Bronchial epithelial cell (primary cell): ENCODE measurements at places on chromosomes 6 and 20. TPM values are rescaled to one million over a fixed set of nuclear protein-coding genes. Genes with fewer than 3 reads are reported as not detected.

EDN3 gene
- not detected in 2 replicates for total RNA-seq

PPIL6 gene
- 8.4 and 9.3 TPM in 2 replicates for total RNA-seq

SIGLEC1 gene
- not detected in 2 replicates for total RNA-seq

CTAGE9 gene
- not detected in 2 replicates for total RNA-seq

DEFB124 gene
- not detected in 2 replicates for total RNA-seq

SAMD5 gene
- 2.6 and 3.1 TPM in 2 replicates for total RNA-seq

OR2H2 gene
- total RNA-seq: not detected in 2 replicates

C20orf144 gene
- total RNA-seq: 0.13 TPM in 1 of 2 replicates, not detected in the other

ARG1 gene
- not detected in 2 replicates for total RNA-seq

LTB gene
- not detected in 2 replicates for total RNA-seq

MYLK4 gene
- total RNA-seq: 0.13 and 0.26 TPM in 2 replicates

IRF4 gene
- total RNA-seq: not detected in 2 replicates

WFDC5 gene
- 0.79 and 4.1 TPM in 2 replicates for total RNA-seq

PERP gene
- 161 and 401 TPM in 2 replicates for total RNA-seq

HSD17B8 gene
- total RNA-seq: 59.8 and 76.4 TPM in 2 replicates

OLIG3 gene
- not detected in 2 replicates for total RNA-seq

CCN6 gene
- not detected in 2 replicates for total RNA-seq

C20orf141 gene
- not detected in 2 replicates for total RNA-seq

IL20RA gene
- total RNA-seq: 4.5 and 10.5 TPM in 2 replicates

UNC5CL gene
- total RNA-seq: 0.26 TPM in 2 replicates

PLG gene
- not detected in 2 replicates for total RNA-seq

OPRL1 gene
- under 0.01 and 0.13 TPM in 2 replicates for total RNA-seq

EPPIN gene
- total RNA-seq: not detected in 2 replicates

CYP21A2 gene
- total RNA-seq: under 0.01 TPM in 1 of 2 replicates, not detected in the other

MYCT1 gene
- 0.13 and 0.53 TPM in 2 replicates for total RNA-seq
